ENCODE measurements at places on chromosomes 13 and 19.

GRCh38 chr19:3114811-3115210 is 20.6 kb downstream of the GNA11 start:
- no peak for DNase-seq

GRCh38 chr13:99261059-99261458 is 2.9 kb upstream of the GPR18 start:
- no peak for DNase-seq

DNA sequence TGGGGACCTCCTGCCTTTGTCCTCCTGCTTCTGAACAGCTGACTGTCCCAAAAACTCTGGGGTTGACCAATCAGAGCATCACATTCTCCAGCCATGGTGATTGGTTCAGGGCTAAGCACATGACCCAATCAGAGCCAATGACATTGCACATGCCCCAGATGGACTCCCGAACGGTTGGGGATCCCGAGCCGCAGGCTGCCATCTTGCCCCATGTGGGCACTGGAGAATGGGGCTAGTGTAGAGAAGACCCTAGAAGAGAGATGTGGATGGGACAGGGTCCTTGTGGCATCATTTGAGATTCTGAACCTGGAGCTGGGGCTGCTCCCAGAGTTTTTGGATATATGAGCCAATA is 31.3 kb upstream of the PEPD start:
- DNase-seq, result no peak

DNA sequence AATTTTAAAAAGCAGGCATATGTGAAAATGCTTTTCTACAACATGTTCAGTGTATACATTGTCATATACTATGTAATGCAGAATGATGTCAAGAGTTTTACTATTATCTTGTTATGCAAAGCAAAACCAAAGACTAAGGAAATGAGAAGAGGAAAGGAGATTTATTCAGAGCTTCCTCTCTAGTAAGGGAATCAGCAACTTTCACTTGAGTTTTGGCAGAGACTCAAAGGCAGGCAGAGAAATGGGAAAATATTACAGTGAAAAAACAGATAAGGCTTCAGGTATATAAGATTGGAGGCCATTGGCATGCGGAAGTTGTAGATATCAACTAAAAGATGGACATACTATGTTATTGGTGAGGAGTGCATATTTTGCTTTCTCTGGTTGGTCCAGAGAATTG is 512.0 kb upstream of the PCDH20 start:
- DNase-seq, result no peak

- DNase-seq, result no peak
These were observed 310.3 kb downstream of the KLF5 start for GRCh38 chr13:73369095-73369494.

DNA sequence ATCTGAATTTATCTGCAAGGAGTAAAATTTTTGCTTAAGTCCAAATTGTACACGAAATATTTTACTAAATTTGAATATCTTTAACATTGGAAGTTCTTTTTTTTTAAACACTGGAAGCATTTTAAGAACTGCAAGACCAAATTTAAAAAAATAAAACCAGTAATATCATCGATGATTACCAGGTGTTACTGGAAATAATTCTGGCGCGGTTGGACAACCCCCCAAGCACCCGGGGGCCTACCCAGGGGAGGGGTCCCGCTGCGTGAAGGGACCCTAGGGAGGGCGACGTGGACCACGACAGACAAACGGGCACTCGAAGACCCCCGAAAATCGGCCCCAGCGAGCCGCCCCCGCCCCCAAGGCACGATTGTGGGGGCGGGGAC is 12.6 kb upstream of the JSRP1 start:
- DNase-seq, result no peak

- no peak for DNase-seq
These were observed 17.7 kb upstream of the SERPINE3 start for GRCh38 chr13:51321836-51322235.

DNA sequence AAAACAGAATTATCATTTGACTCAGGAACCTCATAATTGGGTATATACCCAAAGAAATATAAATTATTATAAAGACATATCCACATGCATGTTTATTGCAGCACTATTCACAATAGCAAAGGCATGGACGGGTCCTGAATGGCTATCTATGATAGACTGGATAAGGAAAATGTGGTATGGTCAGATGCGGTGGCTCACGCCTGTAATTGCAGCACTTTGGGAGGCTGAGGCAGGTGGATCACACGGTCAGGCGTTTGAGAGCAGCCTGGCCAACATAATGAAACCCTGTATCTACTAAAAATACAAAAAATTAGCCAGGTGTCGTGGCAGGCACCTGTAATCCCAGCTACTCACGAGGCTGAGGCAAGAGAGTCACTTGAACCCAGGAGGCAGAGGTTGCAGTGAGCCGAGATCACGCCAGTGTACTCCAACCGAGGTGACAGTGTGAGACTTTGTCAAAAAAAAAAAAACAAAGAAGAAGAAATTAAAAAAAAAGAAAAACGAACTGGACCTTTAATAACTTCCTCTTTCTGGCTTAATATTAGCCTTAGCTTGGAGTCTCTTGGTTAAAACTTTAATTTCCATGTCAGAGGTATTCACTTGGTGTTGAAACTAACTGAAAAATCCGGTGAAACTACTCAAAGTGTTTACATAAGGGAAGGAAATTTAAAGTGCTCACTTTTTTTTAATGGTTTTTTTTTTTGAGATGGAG is 104.4 kb downstream of the ZNF486 start:
- DNase-seq, result no peak

- DNase-seq, result no peak
These were observed 781.0 kb upstream of the ARGLU1 start for GRCh38 chr13:107348925-107349324.

GRCh38 chr13:20188667-20189553 is 3.8 kb downstream of the GJB2 start:
- DNase-seq, result no peak

- no peak for DNase-seq
These were observed 2.3 kb upstream of the NBEA start for GRCh38 chr13:34939771-34940170.

- no peak for DNase-seq
These were observed 760.4 kb downstream of the SLITRK1 start for GRCh38 chr13:83121896-83122295.

DNA sequence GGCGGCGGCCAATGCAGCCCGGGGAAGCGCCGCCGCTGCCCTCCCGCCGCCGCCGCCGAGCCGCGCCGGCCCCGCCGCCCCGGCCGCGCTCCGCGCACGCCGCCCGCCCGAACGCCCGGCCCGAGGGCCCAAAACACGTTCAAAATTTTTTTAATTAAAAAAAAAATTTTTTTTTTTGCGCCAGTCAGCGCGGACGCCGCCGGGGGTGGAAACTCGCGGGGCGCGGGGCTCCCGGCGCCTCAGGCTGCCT is 468 bp downstream of the HMGB1 start:
- DNase-seq, result no peak

GRCh38 chr13:42762251-42762650 is 19.1 kb upstream of the FAM216B start:
- DNase-seq, result no peak

DNA sequence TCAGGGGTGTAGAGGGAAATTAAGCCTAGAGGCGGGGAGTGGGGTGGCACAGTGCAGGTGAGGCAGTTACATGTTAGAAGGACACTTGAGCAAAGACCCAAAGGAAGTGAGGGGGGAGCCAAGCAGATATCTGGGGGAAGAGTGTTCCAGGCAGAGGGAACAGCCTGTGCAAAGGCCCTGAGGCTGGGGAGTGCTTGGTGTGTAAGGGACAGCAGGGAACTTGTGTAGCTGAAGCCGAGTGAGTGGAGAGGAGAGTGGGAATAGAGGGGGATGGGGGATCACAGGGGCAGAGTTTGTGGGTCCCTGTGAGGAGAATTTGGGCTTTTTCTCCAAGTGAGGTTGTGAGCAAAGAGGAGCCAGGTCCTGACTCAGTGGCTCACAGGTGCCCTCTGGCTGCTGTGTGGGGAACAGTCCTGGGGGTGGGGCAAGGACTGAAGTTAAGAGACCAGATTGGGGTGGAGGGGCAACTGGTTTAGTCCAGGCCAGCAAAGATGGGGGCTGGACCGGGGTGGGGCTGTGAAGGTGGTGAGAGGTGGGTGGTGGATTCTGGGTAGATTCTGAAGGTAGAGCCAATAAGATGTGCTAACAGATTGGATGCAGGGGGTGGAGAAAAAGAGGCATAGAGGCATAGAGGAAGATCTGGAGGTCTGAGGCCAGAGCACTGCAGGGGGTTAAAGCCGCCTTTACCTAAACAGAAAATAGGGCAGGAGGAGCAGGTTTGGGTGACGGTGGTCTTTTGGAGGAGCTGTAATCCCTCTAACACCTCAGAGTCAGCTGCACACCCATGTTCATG is 75.3 kb downstream of the CACNA1A start:
- peak; percentile 14 for DNase-seq

GRCh38 chr19:18155095-18156087 is 2.4 kb downstream of the PIK3R2 start:
- no peak for DNase-seq

GRCh38 chr13:112465251-112466131 is 89.3 kb downstream of the SPACA7 start:
- no peak for DNase-seq

DNA sequence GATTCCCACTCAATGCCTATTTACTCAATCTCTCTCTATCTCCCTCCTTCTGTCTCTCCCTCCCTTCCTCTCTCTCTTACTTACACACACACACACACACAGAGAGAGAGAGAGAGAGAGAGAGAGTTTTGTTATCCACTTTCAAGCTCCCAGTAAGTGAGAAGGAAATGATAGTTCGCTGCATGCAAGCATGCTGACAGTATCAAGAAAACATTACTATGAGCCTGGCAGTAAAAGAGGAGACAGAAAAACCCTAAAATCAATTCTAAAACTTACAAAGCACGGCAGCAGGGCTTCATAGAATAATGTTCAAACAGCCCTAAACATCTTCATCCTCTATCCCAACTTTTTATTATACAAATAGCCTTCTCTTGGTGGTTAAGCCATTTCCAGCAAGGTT is 171.9 kb downstream of the FOXO1 start:
- no peak for DNase-seq

- no peak for DNase-seq
These were observed 5.1 kb downstream of the ZNF555 start for GRCh38 chr19:2846180-2846894.

- no peak for DNase-seq
These were observed 5.9 kb upstream of the GDF15 start for GRCh38 chr19:18379803-18380747.

DNA sequence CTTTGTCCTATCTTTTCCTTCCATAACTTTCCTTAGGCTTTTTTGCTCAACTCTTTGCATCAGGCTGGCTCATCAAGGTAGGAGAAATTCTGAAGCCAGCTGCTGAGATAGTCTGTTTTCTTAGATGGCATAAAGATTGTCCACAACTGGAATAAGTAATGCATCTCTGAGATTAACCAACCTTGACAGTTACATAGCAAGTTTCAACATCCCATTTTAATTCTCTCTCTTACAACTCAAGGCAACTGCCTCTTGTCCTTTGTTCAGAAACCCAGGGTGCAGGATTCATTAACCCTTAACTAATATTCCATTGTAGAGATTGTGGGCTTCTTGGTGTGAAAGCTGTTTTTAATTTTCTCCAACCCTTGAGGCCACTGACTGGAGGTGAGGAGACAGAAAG is 239.2 kb downstream of the LACC1 start:
- DNase-seq, result no peak

DNA sequence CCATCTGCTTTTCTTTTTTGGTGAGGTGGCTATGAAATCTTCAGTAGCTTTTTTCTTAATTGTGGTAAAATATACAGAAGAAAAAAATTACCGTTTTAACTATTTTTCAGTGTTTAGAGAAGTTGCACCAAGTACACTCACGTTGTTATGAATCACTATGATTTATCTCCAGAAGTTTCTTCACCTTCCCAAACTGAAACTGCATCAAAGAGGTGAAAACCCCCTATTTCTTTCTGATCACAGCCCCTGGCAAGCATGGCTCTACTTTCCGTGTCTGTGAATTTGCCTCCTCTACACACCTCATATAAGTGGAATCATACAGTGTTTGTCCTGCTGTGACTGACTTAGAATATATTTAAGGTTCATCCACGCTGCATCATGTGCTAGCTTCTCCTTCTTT is 15.6 kb upstream of the SIGLEC10 start:
- DNase-seq, result no peak

GRCh38 chr13:97239943-97240787 is 18.0 kb downstream of the MBNL2 start:
- no peak for DNase-seq

GRCh38 chr19:15549581-15549980 is 41.3 kb downstream of the CYP4F22 start:
- no peak for DNase-seq

DNA sequence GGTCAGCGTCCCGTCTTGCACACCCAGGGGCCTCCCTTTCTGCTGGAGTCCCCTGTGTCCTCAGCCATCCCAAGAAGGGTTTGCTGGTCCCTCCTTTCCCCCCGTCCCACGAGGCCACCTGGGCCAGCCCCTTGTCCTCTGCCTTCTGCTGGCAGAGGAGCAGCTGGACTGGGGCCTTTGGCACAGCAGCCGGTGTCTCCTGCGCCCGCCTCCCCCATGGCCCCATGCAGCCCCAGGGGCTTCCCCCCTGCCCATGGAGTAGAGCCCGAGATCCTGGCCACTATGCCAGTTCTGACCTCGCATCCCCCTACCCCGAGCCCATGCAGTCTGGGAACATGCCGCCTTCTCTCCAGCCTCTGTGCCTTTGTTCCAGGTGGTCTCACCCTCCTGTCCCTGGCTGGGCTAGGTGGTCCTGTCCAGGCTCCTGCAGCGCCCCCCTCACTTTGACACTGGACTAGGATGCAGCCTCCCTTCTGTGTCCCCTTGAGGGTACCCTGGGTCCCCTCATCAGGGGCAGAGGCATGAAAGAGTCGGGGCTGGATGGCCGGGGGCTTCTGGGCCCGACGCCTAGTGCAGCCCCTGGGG is 5.7 kb upstream of the GARIN5A start:
- no peak for DNase-seq

GRCh38 chr13:51453959-51454703 is 1.3 kb upstream of the INTS6 start:
- DNase-seq, result no peak

- DNase-seq, result no peak
These were observed 235.4 kb downstream of the DNAJC15 start for GRCh38 chr13:43258771-43259170.
